Fibroblast of villous mesenchyme (primary cell): ENCODE measurements at places on chromosomes 2 and 18.

GRCh38 chr2:216562696-216563435 is 64.2 kb downstream of the RPL37A start:
- DNase-seq: no peak

DNA sequence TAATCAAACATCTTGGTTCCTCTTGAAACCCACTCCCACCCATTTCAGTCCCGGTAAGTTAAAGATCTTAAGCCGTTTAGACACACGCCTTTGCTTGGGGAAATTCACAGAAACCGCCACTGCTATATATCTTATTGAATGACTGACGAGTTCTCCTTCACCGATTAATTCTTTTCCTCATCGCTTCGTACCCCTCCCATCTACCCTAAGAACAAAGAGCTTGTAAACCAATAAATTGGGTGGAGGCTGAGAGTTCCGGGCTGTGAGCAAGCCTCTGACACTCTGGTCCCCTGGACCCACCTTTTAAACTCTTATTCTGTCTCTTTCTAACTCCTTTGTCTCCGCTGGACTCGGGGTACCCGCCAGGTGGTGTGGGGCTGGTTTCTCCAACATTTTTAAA is 30.6 kb downstream of the TMEM131 start:
- no peak for DNase-seq

DNA sequence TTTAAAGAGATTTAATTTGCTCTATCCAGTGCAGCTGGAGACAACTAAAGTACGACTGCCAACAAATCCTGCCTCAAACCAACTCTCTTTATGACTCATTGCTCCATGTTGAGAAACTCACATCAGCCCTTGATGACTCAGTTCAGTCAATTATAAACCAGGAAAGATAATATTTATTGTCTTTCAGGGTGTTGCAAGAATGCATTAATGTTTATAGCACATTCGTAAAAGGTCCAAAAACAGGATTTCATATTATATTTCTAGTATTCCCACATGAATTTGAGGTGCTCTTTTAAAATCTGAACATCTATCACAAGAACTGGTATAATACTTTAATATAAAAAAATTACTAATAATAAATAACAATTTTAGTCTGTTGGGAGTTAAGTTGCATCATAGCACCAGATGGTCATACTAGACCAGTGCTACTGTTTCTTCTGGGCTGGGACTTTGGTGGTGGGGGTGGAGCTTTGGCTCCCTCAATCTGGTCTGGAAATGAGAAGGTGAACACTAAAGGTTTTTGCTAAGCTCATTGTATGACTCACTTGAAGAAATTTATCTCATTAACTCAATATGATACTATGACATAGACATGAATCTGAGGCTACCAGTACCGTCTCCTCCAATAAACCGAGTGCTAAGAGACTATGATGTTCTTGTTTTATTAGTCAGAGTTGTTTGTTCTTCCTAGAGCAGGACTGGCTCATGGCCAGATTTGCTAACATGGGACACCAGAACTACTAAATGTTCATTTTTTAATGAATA is 26.6 kb upstream of the MAP3K20 start:
- DNase-seq: peak; percentile 98

DNA sequence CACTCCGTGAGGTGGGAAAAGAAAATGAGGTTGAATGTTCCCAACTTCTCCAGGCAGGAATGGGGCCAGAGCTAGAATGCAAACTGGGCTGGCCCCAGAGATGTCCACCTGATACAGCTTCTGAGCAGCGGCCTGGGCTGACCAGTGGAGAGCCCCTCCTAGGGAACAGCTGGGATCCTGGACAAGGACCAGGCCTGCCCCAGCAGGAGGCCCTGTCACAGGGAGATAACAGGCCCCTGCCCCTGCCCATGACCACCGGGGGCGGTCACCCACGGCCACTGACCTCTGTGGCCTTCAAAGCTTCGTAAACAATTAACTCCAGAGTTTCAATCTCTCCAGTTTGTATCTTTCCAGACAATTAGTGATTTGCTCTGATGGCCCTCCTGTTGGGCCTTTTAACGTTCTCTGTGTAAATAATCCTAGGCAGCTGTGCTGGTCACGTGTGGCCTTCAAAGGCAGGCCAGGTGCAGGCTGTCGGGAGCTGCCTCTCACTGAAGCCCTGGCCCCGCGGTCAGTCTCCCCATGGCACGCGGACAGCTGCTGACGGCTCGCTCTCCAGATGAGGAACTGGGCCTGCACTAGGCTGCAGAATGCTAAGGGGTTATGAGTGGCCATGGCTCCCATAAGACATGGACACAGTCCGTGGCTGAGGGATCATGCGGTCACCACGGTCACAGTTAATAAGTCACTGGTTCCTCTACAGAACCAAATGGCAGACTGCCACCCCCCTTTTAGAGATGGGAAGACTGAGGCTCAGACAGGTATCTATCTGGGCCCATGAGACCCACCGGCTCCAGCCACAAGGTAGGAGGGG is 9.2 kb downstream of the HS6ST1 start:
- peak; percentile 91 for DNase-seq

DNA sequence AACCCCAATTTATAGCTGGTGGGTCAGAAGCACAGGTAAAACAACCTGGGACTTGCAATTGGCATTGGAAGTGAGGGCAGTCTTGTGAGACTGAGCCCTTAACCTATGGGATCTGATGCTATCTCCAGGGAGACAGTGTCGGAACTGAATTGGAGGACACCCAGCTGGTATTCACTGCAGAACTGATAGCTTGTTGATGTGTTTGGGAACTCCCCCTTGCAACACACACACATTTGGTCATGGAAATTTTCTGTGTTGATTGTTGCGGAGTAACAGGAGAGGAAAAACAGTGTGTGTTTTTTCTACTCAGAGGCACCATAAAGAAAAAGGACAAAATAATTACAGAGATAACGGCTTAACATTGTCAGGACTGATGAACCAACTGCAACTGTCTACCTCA is 16.1 kb downstream of the TPGS2 start:
- DNase-seq: peak; percentile 82

DNA sequence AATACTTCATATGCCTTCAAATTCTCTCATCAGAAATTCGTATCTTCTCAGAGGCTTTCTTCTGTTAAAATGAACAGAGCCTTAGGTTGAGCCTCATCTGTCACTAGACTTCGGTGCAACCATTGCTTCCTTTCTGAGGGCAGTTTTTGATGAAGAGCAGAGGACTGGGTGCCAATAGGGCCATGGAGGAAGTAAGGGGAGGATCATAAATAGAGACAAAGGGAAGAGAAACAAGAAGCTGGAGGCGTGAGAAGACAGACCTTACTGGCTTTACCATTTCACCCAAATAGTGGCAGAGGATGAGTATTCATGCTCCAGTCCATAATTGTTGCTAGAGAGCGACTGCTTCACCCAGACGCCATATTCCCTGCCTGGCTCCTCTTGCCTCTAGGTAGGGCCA is 215.6 kb upstream of the PKDCC start:
- DNase-seq: no peak

DNA sequence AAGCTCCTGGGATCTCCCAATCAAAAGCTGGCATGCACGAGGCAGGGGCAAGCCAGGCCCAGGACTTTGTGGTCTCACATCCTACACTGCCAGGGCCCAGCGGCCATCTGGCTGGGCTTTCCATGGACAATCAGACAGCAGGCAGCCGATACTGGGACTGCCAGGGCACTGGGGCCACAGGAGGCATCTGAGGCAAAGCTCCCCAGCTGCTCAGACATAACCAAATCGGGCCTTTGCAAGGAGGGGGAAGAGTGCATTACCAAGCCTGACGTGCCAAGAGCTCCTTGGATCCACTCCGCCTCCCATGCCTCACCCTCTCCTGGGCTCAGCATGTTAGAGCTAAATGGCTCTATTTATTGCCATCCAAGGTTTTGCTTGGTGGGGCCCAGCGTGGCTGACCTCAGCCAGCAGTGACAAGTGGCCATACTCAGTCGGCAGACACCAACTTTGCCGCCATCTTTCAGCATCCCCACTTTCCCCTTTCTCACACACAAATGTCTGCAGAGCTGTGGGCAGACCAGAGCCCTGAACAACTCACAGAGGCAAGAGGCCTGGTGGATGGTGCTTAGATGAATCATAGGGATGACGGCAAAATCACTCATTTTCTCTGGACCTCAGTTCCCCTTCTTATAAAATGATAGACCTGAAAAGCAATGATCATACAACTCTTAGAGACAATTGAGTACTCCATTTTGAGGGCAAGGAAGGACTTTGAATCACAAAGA is 200.8 kb downstream of the TTC32 start:
- DNase-seq: no peak

- DNase-seq: no peak
These were observed 167.2 kb upstream of the RBBP8 start for GRCh38 chr18:22765896-22766295.

- DNase-seq: no peak
These were observed 2.1 kb upstream of the SMCHD1 start for GRCh38 chr18:2653467-2653866.

- no peak for DNase-seq
These were observed 84.1 kb upstream of the MGAT5 start for GRCh38 chr2:134169788-134170187.

GRCh38 chr2:241459520-241459919 is 48.9 kb downstream of the STK25 start:
- no peak for DNase-seq

- no peak for DNase-seq
These were observed 73.3 kb upstream of the PPP1CB start for GRCh38 chr2:28678175-28678855.

DNA sequence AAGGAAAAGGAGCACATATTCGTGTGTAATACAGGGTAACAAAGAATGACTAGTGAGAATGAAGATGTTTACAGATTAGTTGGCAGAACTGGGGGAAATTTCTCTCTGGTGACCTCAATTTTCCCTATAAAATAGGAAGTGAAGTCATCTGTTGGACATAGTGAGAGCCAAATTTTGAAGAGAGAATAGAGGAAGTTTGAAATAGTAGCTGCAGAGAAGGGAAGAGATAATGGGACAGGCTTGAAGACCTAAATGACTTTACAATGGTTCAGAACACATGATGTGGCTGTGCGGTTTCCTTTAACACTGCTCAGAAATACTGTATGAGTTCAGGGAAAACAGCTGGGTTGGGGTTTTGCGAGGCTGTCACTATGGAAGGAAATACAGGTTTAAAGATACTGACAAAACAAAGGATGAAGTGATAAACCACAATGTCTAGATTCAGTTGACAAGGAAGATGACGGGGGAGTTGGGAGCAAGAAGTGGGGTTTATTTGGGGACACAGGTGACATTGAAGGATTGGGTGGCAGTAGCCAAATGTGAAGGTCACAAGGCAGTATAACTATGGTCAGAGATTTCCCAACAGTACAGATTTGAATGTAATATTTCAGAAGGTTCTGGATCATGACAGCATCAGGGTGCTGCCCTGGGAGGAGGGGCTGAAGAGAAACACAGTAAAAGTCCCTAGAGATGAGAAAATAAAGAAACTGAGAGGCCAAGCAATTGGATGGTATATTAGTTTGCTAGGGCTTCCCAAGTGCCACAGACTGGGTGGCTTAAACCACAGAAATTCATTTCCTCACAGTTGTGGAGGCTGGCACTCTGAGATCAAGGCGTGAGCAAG is 82.6 kb upstream of the TANK start:
- no peak for DNase-seq
